Central memory CD4-positive, alpha-beta T cell (primary cell): ENCODE measurements at places on chromosomes 7 and 10.

DNA sequence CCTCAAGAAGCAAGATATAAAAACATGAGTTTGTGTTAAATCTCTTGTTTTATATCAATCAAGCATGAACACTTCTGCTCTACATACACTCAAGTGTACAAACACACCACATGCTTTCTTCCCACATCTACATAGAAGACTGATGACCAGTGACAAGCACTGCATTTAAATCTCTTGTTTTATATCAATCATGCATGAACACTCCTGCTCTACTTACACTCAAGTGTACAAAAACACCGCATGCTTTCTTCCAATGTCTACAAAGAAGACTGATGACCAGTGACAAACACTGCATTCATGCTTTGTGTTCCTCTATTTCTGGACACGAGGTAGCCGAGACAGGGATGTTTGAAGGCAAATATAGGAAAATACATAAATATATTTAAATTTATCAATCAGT is 642.0 kb upstream of the PFKP start:
- no peak for DNase-seq

GRCh38 chr7:98774884-98775283 is 94.9 kb downstream of the TMEM130 start:
- DNase-seq, result no peak

DNA sequence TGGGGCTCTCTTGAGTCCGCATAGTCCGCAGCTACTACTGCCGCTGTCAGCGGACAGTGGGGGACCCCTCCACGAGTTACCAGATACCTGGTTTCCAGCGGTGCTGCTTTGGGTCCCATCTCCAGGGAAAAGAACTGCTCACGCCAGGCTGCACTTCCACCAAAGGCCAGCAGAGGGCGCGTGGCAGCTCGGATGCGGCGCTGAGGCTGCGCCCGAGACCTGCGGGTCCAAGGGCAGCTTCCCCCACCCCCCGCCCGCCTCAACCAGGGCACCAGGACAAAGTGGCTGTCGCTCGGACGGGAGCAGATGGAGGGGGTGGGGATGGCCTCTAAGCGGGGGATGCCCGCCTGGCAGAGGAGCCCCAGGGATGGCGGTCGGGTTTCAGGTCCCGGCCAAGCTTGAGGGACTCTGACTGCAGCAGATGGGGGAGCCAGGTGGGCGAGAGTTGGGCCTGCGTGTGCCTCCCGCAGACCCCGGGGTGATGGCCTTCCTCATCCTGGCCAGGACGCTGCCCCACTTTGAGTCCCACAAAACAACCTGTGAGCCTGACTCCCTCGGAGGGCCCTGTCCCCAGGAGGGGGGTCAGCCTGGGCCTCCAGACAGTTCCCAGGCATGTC is 23.8 kb upstream of the ZNF735 start:
- DNase-seq, result peak; percentile 16

DNA sequence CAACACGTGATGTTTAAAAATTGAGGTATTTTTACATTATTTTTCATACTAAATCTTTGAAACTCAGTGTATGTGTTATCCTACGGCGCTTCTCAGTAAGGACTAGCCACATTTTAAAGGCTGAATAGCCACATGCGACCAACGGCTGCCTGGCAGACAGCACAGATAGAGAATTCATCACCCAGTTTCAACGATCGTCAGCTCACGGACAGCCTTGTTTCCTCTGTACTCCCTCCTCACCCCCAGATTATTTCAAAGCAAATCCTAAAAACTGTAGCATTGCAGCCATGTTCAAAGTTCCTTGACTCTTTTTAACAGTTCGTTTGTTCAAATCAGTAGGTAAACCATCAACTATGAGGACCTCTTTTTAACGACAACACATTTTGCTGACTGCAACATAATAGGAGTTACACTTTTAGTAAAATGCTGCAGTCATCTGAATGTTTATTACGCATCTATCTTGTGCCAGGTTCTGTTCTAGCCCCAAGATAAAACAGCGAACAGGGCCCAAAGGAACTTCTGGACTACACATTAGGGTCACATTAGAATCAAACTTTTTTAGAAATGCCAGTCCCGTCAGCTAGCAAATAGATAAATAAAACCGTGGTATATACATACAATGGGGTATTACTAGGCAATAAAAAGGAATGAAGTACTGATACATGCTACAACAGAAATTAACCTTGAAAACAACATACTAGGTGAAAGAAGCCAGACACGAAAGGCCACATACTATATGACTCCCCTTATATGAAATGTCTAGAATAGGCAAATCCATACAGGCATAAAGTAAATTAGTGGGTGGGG is 5.7 kb downstream of the OSBPL3 start:
- no peak for DNase-seq

DNA sequence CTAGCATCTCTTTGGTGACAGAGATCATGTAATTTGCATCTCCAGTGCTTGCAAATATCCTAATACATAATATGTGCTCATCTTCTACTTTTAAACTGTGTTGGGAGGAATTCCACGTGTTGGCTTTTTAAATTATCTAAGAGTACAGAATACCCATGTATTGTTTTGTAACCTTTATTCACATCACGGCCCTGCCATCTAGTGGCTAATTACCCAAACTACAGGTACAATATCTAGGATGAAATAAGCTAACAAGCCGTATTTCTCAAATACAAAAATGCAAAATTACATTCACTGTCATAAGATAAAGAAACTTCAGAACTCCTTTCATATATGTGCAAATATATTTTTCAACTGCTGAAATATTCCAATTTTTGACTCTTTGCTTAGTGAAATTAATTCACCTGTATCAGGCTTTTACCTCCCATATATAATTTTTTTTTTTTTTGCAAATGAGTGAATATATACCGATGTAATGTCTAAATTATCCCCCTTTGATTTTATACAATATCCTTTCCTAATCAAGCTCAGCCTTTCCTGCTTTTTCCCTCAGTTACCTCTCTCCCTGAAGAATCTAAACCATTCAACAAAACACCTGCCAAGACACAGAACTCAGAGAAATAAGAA is 30.3 kb upstream of the LSM8 start:
- peak; percentile 23 for DNase-seq

DNA sequence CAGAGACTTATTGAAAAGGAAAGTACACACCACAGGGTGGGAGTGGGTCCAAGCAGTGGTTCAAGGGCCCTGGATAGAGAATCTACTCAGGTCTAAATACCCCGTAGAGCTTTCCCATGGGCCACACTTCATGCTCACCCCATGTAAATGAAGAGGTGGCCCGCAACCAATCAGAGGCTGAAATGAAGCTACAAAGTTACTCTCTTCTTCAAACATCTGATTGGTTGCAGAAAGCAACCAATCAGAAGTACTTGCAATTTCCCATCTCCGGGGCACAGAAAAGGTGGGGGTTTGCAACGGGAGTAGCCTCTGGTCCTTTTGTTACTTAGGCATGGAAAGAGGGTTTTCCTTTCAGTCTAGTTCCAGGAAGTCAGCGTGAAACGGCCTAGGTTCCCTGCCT is 15.2 kb upstream of the GALNTL5 start:
- DNase-seq, result no peak

DNA sequence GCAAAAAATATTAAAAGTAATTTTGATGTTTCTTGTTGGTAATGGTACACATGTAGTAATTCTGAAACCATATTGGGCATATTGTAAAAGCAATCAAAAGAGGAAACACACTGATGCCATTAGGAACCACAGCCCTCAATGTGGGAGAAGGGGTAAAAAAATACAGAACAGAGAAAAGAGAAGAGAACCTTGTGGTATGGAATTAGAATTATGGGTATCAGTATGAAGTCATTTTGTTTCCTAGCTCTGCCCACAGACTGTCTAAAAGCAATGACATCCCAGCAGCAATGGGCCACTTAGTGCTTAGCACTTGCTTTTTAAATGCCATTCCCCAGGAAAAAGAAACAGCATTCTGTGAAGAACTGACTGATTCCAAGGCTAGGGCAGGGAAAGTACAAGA is 61.5 kb downstream of the CPVL start:
- no peak for DNase-seq

DNA sequence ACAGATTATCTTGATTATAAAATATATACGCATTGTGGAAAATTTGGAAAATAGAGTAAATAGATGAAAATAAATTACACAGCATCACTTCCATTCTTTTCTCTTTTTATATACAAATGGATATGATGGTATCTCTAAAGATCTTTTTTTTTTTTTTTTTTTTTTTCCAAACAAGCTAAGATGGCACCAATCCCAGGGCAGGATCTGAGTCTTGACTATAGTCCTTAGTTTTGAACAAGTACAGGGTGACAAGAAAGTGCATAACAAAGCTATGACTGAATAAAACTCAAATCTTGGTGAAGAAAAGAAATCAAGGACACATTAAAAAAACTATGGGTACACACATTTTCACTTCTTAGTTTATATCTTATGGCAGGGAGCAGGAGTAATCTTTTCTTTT is 42.6 kb upstream of the FAM133B start:
- DNase-seq, result no peak
